Activated CD4-positive, alpha-beta memory T cell treated with anti-CD3 and anti-CD28 coated beads for 36 hours (primary cell): ENCODE measurements at places on chromosomes 12 and 14. TPM values are rescaled to one million over a fixed set of nuclear protein-coding genes. Genes with fewer than 3 reads are reported as not detected.

DNA sequence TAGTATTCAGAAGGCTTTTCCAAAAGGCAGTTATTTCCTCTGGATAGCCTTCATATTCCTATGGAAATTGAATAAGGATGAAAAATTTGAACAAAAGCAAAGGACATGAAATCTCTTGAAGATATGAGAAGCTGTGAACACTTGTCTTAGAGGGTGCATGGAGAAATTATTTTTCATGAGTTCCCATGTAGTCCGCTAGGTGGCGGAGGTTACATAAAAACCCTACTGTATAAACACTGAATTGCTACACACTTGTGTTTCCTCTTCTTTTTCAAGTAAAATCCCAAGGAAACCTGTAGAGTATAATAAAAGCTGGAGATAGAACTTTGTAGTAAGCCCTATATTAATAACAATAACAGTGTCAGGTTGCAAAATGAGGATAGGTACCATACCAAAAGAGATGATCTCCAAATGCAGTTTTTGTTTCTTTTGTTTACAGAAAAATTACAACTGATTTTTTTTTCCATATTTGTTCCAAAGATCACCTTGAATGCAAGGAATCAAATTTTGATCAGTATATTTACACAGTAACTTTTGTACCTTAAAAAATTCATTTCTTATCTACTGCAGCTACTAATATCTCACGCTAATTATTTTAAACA, 37.8 kb upstream of the OR4E1 start:
- peak; percentile 20 for DNase-seq
- no peaks in the 10 kb centered on the region for H3K4me1 ChIP-seq
- peak overlapping the region; percentile 51 for H3K27ac ChIP-seq
- no peaks in the 10 kb centered on the region for H3K36me3 ChIP-seq

- no peak overlapping the region for H3K27ac ChIP-seq
- H3K4me3 ChIP-seq, result no peak overlapping the region
- no peaks in the 10 kb centered on the region for H3K27me3 ChIP-seq
- no peaks in the 10 kb centered on the region for H3K36me3 ChIP-seq
- peaks cover 10% of the 10 kb centered on the region for H3K4me1 ChIP-seq
- no peak for DNase-seq
Measured at GRCh38 chr12:41527534-41528116, 339.5 kb downstream of the PDZRN4 start.

- H3K27me3 ChIP-seq, result peaks cover 10% of the 10 kb centered on the region
- DNase-seq, result no peak
- no peaks in the 10 kb centered on the region for H3K4me1 ChIP-seq
- H3K4me3 ChIP-seq, result no peak overlapping the region
Measured at GRCh38 chr14:99764222-99764706, 28.9 kb upstream of the EML1 start.

DNA sequence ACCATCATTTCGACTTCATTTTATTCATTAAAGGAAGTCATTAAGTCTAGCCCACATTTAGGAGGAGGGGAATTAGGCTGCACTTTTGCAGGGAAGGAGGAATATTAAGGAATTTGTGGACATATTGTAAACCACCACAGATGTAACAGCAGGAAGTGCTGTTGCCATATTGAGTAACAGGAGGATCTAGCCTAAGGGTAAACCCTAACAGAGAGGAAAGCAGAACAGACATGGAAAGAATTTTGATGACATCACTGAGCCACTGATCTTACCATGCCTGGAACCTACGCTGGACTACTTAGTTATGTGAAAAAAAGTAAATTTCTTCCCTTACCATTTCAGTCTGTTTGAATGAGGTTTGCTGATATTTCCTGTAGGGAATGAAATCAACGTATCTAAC, 100.7 kb upstream of the ATF7IP start:
- H3K27me3 ChIP-seq, result no peaks in the 10 kb centered on the region
- H3K36me3 ChIP-seq, result peaks cover 4% of the 10 kb centered on the region
- no peak for DNase-seq

DNA sequence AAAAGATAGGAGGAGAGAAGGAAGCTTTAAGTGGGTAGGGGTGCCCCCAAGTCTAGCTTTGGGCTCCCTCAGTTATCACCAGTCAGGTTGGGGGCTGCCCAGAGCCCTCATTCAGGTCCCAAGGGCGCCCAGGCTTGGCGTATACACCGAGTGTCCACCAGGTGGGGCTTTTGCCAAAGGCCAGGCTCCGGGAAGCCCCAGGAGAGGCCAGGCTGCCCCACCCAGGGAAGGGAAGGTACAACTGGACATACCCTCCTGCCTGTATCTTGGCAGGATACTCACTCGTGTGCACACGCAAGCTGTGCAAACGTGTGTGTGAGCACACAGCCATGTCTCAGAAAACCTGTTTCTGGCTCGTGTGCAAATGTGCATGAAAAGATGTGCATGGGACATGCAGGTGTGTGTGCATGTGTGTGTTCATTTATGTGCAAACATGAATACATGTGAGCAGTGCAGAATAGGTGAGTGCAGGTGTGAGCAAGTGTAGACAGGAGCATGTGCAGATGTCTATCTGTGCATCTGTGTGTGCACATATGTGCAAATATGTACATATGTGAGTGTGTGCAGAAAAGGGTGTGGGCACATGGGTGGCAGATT, 103.9 kb upstream of the MYL2 start:
- peak; percentile 60 for DNase-seq
- no peak overlapping the region for H3K27ac ChIP-seq
- H3K36me3 ChIP-seq, result no peaks in the 10 kb centered on the region
- H3K4me3 ChIP-seq, result no peak overlapping the region

GRCh38 chr14:33674927-33675326, 275.9 kb downstream of the EGLN3 start:
- no peak overlapping the region for H3K27ac ChIP-seq
- no peak overlapping the region for H3K4me3 ChIP-seq
- H3K36me3 ChIP-seq, result no peaks in the 10 kb centered on the region

DNA sequence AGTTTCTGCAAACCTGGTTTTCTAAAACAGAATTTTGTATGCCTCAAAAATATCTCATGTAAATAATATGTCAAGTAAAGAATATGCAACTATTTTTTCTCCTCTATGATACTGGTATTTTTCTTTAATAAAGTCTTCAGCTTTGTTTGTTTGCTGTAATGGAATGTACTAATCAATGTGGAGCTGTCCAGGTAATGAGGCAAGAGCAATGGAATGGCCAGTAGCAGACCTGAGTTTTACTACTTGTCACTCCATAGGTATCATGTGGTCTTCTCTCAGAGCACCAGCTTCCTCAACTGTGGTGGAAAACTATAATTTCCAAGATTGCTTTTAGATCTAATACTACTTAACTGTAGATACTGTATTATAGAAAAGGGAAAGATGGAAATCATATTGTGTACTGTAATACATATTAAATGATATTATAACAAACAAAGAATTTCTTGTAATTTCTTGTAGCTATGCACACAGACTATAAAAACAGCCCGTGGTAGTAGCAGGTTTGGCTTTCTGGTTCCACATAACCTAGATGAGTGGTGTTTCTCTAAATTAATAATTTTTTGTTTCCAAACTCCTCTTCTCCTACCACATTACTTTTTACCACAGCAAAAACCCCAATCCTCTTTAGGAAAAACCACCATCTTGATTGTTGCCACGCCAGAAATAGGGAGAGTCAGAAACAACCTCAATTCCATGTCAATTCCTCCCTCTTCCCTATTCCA, 70.6 kb downstream of the KIF21A start:
- H3K36me3 ChIP-seq, result peaks cover 2% of the 10 kb centered on the region
- peak overlapping the region; percentile 52 for H3K27ac ChIP-seq
- H3K27me3 ChIP-seq, result no peaks in the 10 kb centered on the region
- no peak for DNase-seq
- no peak overlapping the region for H3K4me3 ChIP-seq

- no peak overlapping the region for H3K4me3 ChIP-seq
- no peaks in the 10 kb centered on the region for H3K27me3 ChIP-seq
- H3K27ac ChIP-seq, result no peak overlapping the region
- peaks cover 2% of the 10 kb centered on the region for H3K4me1 ChIP-seq
Measured at GRCh38 chr12:131921866-131922769, 7.0 kb upstream of the PUS1 start.

DNA sequence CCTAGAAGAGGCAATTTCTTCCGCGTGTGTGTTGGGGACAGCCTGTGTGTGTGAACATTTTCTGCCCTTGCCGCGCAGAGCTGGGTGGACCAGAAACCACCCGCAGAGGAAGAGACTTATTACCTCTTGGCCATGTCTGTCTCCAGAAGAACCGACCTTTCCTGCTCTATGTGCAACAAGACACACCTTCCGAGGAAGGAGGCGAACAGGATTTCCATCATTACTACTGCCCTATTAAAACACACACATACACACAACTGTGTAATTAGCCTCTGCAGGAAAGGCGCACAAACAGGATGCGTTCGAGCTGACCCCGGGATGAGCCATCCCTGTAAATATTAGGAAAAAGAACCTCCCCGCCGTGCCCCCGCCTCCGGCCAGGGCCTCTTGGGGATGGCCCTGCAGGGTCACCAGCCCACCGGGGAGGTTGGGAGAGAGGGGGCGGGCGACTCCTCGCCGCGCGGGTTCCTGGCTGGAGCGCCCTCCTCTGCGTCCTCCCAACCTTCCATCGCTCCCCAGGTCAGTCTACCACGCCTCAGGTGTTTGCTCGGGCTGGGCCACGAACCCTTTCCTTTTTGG, 484 bp upstream of the PRKCH start:
- peak overlapping the region; percentile 51 for H3K4me3 ChIP-seq
- no peak overlapping the region for H3K27ac ChIP-seq
- peaks cover 30% of the 10 kb centered on the region for H3K36me3 ChIP-seq

DNA sequence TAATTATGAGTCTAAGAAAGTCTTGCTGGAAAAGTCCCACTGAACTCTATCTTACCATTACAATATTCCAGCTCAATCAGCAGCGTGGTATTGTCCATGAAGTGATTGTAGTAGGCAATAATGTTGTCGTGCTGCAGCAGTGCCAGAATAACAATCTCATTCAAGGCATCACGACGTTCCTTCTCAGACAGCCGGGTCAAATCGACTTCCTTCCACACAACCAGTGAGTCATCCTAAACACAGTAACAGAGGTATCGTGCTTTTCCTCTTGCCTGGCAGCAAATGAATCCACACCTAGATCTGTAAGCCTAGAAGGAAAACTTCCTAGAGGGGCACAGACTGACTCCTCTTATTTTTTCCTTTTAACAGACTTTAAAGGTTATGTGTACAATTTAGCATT, 2.9 kb downstream of the NEK9 start:
- peak overlapping the region; percentile 31 for H3K4me3 ChIP-seq
- H3K36me3 ChIP-seq, result peaks cover 13% of the 10 kb centered on the region
- peak; percentile 50 for DNase-seq

DNA sequence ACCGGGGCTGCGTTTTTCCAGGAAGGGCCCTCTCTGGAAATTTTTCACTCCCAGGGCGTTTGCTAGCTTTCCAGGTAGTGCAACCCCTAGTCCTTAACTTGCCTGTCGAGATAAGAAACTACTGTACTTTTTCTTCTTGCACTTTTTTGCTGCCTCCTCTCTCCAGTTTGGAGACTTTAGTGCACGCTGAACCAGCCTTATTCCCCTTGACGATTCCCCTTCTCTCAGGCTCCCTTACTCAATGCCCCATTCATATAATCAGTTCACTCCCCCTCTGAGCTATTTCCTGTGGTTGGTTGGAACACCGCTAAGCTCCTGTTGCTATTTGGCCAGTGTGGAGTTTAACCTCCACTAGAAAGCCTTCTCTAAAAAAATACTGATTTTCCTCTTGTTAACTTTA, 682 bp downstream of the CREBL2 start:
- peaks cover 54% of the 10 kb centered on the region for H3K4me1 ChIP-seq
- peak; percentile 49 for DNase-seq
- H3K4me3 ChIP-seq, result peak overlapping the region; percentile 82
- H3K36me3 ChIP-seq, result peaks cover 19% of the 10 kb centered on the region
- no peaks in the 10 kb centered on the region for H3K27me3 ChIP-seq

GRCh38 chr14:90483571-90483974, 86.7 kb downstream of the CALM1 start:
- peaks cover 11% of the 10 kb centered on the region for H3K4me1 ChIP-seq
- no peak overlapping the region for H3K4me3 ChIP-seq
- peaks cover 3% of the 10 kb centered on the region for H3K27me3 ChIP-seq

GRCh38 chr12:58359084-58359483, 417.7 kb downstream of the ATP23 start:
- no peak overlapping the region for H3K4me3 ChIP-seq
- DNase-seq, result no peak
- H3K36me3 ChIP-seq, result no peaks in the 10 kb centered on the region
- no peaks in the 10 kb centered on the region for H3K4me1 ChIP-seq
- H3K27ac ChIP-seq, result no peak overlapping the region
- H3K27me3 ChIP-seq, result peaks cover 3% of the 10 kb centered on the region

- H3K27me3 ChIP-seq, result no peaks in the 10 kb centered on the region
- no peak overlapping the region for H3K4me3 ChIP-seq
- H3K4me1 ChIP-seq, result peaks cover 2% of the 10 kb centered on the region
- H3K27ac ChIP-seq, result no peak overlapping the region
Measured at GRCh38 chr14:39628087-39628486, 195.9 kb upstream of the FBXO33 start.

GRCh38 chr12:109709401-109709991, 4.1 kb upstream of the FAM222A start:
- H3K27ac ChIP-seq, result no peak overlapping the region
- no peak overlapping the region for H3K4me3 ChIP-seq
- peaks cover 21% of the 10 kb centered on the region for H3K27me3 ChIP-seq
- H3K4me1 ChIP-seq, result no peaks in the 10 kb centered on the region
- DNase-seq, result no peak
- no peaks in the 10 kb centered on the region for H3K36me3 ChIP-seq

- no peak for DNase-seq
- no peaks in the 10 kb centered on the region for H3K4me1 ChIP-seq
- peaks cover 3% of the 10 kb centered on the region for H3K27me3 ChIP-seq
- no peak overlapping the region for H3K4me3 ChIP-seq
Measured at GRCh38 chr14:34398024-34398423, 64.0 kb downstream of the SPTSSA start.

DNA sequence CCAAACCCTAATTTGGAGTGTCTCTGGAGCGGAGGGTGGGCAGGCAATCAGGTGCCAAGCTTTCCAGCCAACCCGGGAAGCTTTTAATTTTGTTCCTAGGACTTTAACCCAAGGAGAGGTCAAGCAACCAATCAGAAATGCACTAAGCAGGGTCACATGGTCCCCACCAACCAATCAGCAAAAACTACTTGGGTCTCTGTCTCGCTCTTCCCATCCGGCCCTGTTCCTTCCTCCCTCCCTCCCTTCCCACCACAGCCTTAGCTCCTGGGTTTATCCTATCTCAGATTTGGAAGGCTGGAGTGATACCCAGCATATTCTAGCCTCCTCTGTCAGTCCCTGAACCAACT, 7.3 kb downstream of the HOXC5 start:
- H3K4me3 ChIP-seq, result no peak overlapping the region
- H3K4me1 ChIP-seq, result no peaks in the 10 kb centered on the region
- H3K27me3 ChIP-seq, result peaks cover 71% of the 10 kb centered on the region
- H3K36me3 ChIP-seq, result no peaks in the 10 kb centered on the region
- DNase-seq, result no peak

- H3K4me3 ChIP-seq, result no peak overlapping the region
- no peaks in the 10 kb centered on the region for H3K27me3 ChIP-seq
- peaks cover 8% of the 10 kb centered on the region for H3K36me3 ChIP-seq
- H3K27ac ChIP-seq, result peak overlapping the region; percentile 81
Measured at GRCh38 chr14:61103541-61104339, 122.7 kb downstream of the SLC38A6 start.

GRCh38 chr14:72270147-72270727, 338.0 kb downstream of the RGS6 start:
- H3K4me3 ChIP-seq, result no peak overlapping the region
- H3K36me3 ChIP-seq, result no peaks in the 10 kb centered on the region
- H3K27ac ChIP-seq, result no peak overlapping the region
- H3K4me1 ChIP-seq, result no peaks in the 10 kb centered on the region
- DNase-seq, result no peak

The KCNC2 gene
- total RNA-seq, result not detected

The TPPP2 gene
- total RNA-seq, result not detected

The NTS gene
- total RNA-seq, result not detected

The MMP14 gene
- 1.4 TPM for total RNA-seq

The DAO gene
- not detected for total RNA-seq

The PHC1 gene
- 21.6 TPM for total RNA-seq

The NEDD8 gene
- total RNA-seq, result 202 TPM

The SLC6A13 gene
- total RNA-seq, result not detected
